AG09309 (cell line): ENCODE measurements at places on chromosomes 6 and 20.

- no peak for DNase-seq
Observed at GRCh38 chr6:157825243-157825904, 2.3 kb downstream of the SNX9 start.

DNA sequence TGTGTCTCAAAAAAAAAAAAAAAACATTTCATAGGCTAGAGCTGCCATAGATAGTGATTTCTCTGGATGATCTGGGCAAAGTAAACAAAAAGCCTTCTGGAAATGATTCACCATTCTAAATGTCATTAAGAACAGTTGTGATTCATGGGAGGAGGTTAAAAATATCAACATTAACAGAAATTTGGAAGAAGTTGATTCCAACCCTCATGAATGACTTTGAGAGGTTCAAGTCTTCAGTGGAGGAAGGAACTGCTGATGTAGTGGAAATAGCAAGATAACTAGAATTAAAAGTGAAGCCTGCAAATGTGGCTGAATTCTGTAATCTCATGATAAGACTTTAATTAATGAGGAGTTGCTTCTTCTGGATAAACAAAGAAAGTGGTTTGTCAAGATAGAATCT, 26.8 kb upstream of the MMP24 start:
- no peak for DNase-seq

GRCh38 chr6:32192608-32193039, at the start of gene GPSM3:
Gene GPSM3 (minus strand): TSS chr6:32192643. CDS start chr6:32192513, 130 bp downstream.
- no peak for DNase-seq

- DNase-seq = no peak
Observed at GRCh38 chr6:5457983-5458683, 196.8 kb downstream of the FARS2 start.

- no peak for DNase-seq
Observed at GRCh38 chr20:62616728-62617621, 25.3 kb upstream of the SLCO4A1 start.

- DNase-seq = no peak
Observed at GRCh38 chr6:143544011-143544696, 32.6 kb upstream of the FUCA2 start.

DNA sequence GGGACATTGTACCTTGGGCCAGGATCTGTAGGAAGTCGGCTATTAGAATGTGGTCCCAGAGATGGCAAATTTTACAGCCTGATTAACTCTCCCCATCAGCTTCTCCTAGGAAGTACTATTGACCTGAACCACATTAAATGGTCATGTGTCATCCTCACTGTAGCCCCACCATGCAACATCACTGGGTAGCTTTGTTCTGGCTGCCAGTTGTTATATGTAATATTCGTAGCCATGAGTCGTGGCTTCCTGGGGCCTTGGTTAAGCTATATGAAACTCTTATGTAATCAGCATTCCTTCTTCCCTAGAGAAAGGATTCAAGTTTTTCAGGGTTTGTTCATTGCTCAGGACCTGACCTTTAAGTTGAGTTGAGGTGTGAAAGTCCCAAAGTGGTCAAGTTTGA, 125.7 kb downstream of the ANKS1A start:
- DNase-seq = no peak
